AG09309 (cell line): ENCODE measurements at places on chromosomes 7 and 10.
A peak's percentile ranks its signal among the peaks of the same experiment; 100 is the strongest.

DNA sequence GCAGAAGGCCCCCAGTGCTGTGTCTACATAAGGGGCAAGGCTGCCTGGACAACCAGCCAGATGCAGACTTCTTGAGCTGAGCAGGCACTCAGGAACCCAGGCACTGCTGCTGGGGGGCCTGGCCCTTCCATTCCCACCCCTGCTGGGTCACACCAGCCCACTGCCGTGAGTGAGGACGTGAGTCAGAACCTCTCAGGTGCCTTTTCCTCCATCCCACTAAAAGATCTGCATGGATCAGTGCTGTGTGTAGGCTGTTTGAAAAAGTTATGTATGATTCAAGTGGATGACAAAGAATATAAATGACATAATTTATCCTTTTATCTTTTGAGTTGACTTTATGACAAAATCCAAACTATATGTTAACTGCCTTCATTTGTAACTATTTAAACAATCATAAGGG, 499.3 kb downstream of the INHBA start:
- no peak for DNase-seq

DNA sequence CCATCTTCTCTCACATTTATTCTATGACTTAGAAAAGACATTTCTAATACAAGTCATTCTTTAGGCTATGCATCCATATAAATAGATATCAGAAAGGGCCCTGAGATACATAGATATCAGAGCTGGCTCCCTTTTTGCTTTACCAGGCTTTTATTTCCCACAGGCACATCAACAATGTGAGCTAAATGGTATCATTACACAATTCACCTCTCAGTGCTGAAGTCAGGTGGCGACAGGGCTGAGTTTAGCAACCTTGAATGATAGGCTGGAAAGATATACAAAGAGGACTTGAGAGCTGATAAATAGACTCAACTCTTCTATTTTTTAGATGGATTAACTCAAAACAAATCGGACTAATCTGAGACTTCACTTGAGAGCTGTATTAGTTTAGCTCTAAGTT, 189.2 kb upstream of the COL1A2 start:
- no peak for DNase-seq

DNA sequence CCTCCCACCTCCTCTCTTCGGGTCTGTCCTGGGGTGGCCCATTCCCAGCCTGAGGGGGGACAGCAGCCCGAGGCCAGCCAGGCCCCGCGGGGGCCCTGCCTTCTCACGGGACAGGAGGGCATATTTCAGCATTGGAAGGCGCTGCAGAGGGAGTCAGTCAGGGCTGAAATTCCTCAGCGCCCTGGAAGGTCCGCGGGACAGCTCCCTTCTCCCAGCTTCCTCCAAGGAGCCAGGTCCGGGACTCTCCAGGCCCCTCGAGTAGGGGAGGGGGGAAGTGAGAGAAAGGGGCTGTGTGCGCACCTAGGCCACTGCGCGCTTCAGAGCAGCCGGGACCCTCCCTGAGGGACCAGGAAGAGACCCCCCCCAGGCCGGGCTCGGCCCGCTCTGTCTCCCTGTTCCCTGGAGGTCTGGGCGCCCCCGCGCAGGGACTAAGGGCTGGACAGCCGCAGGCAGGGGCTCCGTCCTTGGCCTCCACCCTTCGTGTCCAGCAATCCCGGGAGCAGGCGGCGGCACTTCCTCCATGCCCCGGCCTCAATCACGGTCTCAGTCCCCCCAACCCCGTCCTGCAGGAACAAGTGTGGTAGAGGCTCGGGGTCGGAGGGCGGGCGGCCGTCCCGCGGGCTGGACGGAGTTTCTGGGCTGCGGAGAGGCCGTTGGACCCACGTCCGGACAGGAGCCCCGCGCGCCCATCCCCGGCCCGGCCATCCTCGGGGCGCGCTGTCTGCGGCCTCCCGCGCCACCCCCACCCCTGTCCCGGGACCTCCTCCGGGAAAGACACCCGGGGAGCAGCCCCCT, 6.0 kb upstream of the ELFN1 start:
- no peak for DNase-seq

- DNase-seq, result no peak
Observed at GRCh38 chr7:123367484-123368122, 166.8 kb downstream of the IQUB start.

DNA sequence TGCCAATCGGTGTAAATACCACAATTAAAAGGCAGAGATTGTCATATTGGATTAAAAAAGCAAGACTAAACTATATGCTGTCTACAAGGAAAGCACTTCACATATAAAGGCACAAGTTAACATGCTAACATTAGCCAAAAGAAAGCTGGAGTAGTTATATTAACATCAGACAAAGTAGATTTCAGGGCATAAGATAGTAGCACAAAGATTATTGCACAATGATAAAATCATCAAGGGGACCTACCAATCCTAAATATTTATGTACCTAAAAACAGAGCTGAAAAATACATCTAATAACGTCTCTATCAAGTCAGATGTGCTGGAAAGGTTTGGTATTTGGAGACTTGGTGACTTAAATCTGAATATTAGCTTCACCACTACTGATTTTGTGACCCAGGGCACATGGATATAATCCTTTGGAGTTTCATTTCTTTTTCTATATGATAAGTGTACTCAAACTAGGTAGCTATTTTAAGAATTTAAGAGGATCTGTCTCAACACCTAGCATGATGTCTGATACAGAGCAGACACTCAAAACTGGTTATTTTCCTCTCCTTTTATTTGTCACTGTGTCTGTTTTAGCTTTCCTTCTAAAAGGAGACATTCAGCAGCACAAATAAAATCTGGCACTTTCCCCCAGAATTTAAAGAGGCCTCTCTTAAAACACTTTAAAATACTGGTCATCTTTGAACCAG, 156.5 kb downstream of the DOCK4 start:
- no peak for DNase-seq

- peak; percentile 31 for DNase-seq
Observed at GRCh38 chr7:75624134-75624832, 114.5 kb downstream of the HIP1 start.

DNA sequence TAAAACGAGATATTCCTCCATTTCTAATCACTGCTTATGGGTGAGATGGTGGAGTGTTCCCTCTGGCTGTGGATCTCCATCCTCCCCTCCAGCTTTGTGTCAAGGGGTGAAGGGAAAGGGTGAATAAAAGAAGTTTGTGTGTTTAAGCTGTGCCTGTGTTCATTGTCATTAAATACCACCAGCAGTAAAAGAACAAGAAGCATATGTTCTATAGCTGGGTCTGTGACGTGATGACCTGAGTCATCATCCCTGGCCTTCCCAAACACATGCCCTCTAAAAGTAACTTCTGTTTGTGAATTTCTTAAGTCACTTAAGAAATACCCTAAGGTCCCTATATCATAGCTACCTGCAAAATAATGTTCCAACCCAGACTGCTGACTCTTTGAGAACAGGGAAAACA, 104.9 kb downstream of the PPP1R17 start:
- DNase-seq, result no peak

- no peak for DNase-seq
Observed at GRCh38 chr7:30430777-30431176, 47.8 kb downstream of the NOD1 start.

DNA sequence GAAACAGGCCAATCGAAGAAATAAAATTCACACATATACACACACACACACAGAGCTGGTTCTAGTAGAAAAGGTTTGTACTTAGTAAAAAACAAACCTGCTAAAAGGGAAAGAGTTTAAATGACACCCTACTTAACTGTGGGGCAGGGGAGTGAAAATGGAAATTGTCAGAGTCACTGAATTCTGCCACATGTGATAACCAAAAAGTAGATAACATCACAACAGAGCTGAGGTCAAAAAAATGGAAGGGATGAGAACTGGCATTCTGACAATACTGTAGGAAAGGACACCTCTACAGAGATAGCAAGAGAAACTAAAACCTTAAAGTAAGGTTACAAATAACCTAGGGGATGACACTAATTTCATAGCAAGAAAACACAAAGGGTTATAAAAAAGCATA, 74.6 kb downstream of the CACUL1 start:
- DNase-seq, result no peak

DNA sequence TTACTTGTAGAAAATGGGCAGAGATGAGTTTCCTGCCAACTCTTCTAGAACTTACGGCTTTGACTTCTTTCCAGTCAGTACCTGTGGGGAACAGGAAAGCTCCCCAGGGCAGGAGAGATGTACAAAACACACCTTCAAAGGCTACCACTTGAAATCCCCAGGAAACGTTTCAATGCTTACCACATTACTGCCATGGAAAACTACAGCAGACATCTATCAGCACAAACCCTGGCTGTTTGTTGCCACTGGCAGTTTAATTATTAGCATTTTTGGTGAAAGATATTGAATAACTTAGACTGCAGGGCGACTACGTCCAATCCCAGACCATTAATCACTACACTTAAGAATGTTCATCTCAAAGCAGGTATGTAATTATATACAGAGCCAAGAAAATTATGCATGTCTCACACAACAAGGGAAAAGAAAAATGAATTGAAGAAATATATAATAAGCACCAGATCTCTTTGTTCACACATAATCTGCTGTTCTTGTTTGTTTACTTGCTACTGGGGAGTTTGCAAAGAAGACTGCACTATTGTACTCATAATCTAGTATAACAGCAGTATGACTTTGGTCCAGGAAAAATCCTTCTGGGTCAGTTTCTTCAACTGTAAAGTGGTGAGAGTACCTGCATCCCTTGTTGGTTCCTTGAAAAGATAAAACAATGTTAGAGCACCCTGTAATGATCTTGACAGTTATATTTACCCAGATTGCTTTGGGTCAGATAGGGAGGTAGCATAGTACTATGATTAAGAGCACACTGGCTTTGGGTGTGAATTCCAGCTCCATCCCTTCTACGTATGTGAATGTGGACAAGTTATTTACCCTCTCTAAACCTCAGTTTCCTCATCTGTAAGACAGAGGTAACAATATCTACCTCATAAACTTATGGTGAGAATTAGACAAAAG, 138.3 kb downstream of the DOCK4 start:
- DNase-seq, result no peak
